AG04449 (cell line): ENCODE measurements at places on chromosomes 12 and 14.

DNA sequence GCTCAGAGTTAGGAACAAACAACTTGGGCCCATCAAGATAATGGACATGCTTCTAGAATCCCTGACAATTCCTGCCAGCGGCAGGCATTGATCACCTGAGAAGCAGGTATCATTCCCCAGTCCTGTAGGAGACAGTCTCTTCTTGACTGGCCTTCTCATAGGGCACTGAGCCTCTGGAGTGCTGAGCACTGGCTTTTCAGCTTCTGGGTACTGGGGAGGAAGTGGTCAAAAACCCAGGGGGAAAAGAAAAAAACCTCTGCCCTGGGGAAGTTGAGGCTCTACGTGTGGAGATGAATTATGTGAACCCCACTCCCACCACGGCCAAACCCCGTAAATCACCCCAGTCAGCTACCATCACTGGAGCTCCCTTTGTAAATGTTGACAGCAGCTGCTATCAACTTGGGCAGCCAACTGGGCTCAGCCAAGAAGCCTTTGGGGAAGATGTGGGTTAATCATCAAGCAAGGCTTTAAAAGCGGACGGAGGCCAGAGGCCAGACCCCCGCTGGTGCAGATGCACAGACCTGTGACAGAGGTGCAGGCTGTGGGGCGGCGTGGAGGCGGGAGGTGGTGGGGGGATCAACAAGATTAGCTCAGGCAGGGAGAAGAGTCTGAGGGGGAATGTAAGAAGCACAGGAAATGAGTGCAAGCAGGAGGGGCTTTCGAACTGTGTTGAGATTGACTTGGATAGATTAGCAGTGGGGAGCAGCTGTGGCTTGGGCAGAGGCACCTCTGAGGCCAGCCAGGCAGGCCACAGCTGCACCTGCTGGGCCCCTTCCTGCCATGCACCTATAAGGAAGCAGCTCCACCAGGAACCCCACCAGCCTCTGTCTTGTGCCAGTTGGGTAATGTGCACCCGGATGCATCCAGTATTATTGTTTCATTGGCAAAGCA lies 105.4 kb upstream of the HIF1A start:
- DNase-seq, result no peak

GRCh38 chr14:76654573-76655108 lies 106.6 kb upstream of the VASH1 start:
- DNase-seq, result no peak

- DNase-seq, result no peak
Measured at GRCh38 chr12:65184176-65184857, 14.9 kb downstream of the LEMD3 start.

DNA sequence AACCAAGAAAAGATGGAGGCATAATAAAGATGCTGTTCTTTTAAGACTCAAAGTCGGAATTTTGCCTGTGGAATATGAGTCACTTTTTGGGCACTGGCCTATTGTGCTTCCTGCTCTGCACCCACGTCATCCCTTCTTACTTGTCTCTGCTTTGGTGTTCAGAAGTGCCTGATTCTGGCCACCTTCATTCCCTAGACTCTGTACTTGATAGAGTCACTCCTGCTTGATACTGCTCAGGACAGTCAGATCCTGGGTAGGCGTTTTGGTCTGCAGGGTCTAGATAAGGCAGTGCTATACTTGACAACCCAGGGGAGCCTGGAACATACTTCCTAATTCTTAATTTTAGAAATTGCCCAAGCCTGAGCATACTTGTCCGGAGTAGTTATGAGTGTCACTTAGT lies 1.9 kb downstream of the LRRK2 start:
- DNase-seq, result no peak
